ENCODE measurements at places on chromosomes 4 and X.

- no peak for DNase-seq
Observed at GRCh38 chr4:172898715-172899114, 269.9 kb upstream of the GALNT7 start.

DNA sequence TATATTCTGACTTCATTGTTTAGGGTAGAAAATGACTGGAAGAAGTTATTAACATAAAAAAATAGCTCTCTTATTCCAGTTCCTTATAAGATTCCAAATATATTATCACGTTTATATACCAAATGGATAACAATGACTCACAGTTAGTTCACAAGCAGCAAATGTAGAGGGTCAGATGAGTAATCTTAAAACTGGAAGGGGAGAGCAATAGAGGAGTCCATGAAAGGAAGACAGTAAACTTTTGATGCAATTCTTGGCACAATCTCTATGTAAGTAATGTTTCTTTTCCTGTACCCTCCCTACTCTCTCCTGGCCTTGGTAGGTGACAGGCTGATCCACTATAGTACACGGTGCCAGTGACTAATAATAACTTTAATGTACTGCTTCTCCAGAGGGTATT, 259.0 kb upstream of the TRPC5 start:
- no peak for DNase-seq

GRCh38 chrX:28124416-28124815, 143.2 kb upstream of the DCAF8L1 start:
- DNase-seq, result no peak

DNA sequence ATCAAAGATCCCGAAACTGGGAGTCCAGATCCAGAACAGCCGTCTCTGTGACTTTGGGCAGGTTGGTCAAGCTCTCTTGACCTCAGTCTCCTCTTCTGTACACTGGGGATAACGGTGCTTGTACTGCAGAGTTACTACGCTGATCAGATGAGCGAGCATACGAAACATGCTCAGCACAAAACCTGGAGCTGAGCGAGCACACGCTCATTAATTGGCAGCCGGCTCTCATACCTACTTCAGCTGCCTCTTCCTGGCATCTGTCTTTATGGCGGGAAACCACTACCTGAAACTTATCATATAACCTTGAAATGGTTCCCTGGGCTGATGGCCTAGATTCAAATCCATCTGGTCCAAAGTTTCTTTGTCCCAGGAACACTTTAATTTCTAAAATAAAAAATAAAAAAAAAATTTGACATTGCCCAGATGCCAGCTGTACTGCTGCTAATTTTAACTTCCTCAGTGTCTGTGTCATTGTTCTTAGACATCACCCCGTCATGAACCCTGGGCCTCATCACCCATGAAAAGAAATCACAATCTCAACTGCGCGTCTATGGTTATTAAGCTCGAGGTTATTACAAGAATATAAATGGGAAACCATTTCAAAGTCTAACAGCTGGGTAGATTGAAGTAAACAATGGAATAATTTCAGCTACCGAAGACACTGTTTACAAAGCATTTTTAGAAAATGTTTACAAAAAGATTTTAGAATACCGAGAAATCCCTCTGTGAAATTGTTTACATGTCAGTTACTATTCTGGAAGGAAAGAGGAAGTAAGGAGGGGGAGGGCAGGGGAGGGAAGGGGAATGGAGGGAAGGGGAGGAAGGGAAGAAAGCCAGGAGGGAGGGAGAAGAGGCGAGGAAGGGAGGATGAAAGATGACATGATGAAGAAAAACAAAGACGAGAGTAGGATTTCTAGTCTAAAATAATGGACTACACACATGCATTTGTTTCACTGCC, 49.0 kb downstream of the CRMP1 start:
- no peak for DNase-seq

- DNase-seq, result no peak
Observed at GRCh38 chr4:142566777-142567176, 279.3 kb downstream of the INPP4B start.

DNA sequence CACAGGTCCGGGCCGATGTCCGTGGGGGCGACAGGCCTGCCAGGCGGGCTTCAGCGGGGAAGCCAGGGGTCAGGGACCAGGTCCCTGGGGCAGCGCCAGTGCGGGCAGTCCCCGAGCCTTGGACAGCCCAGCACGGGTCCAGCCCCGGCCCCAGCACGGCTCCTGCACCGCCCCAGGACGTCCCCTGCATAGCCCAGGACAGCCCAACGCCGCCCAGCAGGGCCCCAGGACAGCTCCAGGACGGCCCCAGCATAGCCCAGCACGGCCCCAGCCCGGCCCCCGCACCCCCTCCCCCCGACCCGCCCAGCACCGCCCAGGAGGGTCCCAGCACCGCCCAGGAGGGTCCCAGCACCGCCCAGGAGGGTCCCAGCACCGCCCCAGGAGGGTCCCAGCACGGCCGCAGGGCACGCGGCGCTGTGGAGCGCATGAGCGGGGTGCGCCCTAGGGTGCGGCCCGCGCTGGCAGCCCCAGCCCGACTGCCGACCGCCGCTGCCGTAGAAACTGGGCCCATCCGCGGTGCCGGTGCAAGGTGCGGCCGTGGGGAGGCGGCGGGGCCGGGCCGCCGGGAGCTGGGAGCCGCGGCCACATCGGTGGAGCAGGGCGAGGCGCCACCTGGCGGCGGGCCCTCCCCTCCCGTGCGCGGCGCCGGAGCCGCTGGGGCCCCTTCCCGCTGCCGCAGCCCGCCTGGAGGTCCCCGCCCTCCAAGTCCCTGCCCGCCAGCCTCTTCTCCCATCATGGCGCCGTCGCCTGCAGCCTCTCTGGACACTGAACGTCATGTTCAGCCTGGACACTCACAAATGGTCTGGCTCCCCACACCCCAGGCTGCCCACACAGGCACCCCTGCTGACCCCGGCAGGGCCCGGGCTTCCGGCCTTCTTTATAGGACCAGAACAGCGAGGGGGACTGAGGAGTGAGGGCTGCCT, 106.8 kb upstream of the NKX1-1 start:
- peak; percentile 26 for DNase-seq

GRCh38 chr4:65893271-65893670, 223.0 kb upstream of the EPHA5 start:
- no peak for DNase-seq

DNA sequence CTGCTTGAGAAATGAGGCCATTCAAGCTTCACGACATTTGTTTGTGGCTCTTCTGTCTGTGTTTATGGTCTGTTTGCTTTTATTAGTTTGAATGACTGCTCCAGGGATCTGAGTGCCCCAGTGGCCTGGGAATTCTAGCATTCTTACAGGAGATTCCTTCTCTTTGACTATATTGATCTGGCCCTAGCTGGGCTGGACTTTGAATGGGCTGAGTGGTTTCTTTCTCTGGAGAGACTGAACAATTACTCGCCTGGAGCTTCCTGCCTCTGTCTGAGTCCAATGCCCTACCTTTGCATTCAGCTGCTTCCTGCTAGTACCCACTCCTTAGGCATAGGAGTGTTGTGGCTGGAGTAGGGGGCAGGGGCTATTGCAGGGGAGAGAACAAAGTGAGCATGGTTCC, 51.2 kb upstream of the EDA start:
- no peak for DNase-seq

GRCh38 chr4:102390438-102390837, 45.2 kb upstream of the SLC39A8 start:
- DNase-seq, result no peak

- DNase-seq, result no peak
Observed at GRCh38 chr4:18463987-18464559, 442.5 kb upstream of the LCORL start.

DNA sequence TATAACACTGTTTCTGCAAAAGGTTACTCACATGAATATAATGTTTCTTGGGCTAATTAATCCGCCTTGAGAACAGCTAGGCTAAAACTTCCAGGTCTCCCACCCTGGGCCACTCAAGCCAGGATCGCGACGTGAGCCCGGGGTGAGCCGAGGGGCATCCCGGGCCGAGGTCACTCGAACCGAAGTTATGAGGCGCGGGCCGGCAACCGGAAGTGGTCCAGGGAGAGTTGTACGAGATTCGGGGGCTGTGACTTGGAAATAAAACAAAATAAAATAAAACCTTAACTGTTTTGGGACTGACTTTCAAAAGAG, 317 bp downstream of the CMC4 start:
- DNase-seq, result no peak

GRCh38 chr4:34250562-34250961, 1993.8 kb downstream of the ARAP2 start:
- DNase-seq, result no peak

DNA sequence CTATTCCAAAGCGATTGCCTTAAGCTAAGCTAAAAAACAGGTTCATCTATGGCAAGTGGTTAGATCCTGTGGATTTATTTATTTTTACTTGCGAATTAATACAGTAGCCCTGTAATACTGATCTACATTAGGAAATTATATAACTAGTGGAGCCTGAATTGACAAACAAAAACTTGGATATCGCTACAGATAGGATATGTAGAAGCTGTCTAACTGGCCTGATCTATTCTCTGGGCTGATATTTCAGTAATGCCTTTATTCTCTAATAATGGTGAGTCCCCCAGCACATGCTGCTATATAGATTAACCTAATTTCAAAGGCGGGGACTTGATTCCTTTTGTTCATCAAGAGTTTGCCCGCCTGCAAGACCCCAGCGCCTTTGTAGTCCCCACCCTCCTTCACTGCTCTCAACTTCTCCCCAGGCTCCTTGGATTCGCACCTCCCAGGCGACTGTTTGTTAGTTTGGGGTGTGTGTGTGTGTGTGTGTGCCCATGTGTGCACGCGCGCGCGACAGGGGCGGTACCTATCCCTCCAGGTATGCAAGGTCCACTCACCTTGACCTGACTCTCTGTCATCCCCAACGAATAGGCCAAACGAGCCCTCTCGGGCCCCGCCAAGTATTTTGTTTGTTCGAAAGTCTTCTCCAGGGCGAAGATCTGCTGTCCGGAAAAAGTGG, 3.8 kb downstream of the NKX6-1 start:
- no peak for DNase-seq

GRCh38 chrX:29318012-29318411, 730.8 kb downstream of the IL1RAPL1 start:
- DNase-seq, result no peak

Data from activated CD4-positive, alpha-beta T cell treated with anti-CD3 and anti-CD28 coated beads, Interleukin-2, amount 50 U/mL, for 4 hours (primary cell).